Type B pancreatic cell (in vitro differentiated cells): ENCODE measurements at places on chromosomes 2 and 18.

DNA sequence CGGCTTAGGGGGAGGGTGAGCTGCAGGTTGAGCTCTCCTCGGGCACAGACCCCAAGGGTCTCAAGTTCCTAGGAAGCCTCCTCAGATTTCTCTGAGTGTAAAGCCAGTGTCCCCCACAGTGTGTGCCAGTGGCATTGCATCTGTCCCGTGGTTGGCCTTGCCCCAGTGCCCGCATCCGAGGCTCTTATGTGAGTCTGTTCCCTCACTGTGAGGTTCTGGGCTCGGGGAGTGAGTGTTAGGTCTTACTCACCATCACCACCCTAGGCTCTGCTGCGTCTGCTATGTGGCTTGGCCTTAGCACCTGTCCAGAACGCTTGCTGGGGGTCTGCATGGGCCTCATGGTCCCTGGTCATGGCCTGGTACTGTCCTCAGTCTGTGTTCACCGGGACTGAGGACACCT, 88.7 kb upstream of the PXDN start:
- DNase-seq = no peak
- H3K27ac ChIP-seq = no peak overlapping the region
- no peak overlapping the region for H3K4me3 ChIP-seq
- H3K27me3 ChIP-seq = peaks cover 25% of the 10 kb centered on the region

GRCh38 chr2:38473333-38474005, 96.4 kb upstream of the ATL2 start:
- no peaks in the 10 kb centered on the region for H3K27me3 ChIP-seq
- peaks cover 8% of the 10 kb centered on the region for H3K4me1 ChIP-seq
- no peak overlapping the region for H3K27ac ChIP-seq
- DNase-seq = no peak

DNA sequence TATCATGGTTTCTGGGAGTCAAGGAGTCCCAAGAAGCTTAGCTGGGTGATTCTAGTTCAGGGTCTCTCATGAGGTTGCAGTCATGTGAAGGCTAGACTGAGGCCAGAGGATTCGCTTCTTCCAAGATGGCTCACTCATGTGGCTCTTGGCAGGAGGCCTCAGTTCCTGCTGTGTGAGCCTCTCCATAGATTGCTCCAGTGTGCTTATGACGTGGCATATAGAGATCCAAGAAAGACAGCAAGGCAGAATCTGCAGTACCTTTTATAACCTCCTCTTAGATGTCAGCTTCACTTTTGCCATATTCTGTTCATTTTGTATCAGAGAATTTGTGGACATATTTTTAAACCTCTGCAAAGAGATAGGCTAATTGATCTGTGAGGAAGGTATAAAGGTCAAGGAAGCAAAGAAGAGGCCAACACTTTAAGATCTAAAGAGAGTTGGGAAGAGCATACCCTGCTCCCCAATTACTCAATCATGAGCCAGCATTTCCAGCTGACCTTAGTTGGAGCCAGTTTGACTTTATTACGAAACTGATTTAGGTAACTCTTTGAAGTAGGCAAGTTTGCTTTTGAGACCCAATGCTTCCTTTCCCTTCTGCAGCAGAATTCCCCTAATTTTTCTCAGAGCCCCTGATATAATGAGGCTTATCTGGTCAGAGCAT, 134.7 kb downstream of the EML6 start:
- DNase-seq = no peak
- no peak overlapping the region for H3K27ac ChIP-seq
- H3K27me3 ChIP-seq = no peaks in the 10 kb centered on the region
- H3K4me3 ChIP-seq = no peak overlapping the region

- no peaks in the 10 kb centered on the region for H3K36me3 ChIP-seq
- DNase-seq = no peak
- no peak overlapping the region for H3K27ac ChIP-seq
- H3K4me3 ChIP-seq = no peak overlapping the region
- peaks cover 3% of the 10 kb centered on the region for H3K27me3 ChIP-seq
These were observed 27.2 kb upstream of the MFSD6 start for GRCh38 chr2:190380962-190381412.
